ENCODE measurements at places on chromosomes 12 and 14.

- no peak for DNase-seq
These were observed 8.9 kb downstream of the MYO1H start for GRCh38 chr12:109356577-109356976.

- no peak for DNase-seq
These were observed at the start of gene BDKRB2 for GRCh38 chr14:96204151-96205058. Gene BDKRB2 (plus strand): TSS chr14:96204839. CDS start chr14:96237108, 32,269 bp downstream.

GRCh38 chr14:57486767-57487379, 6.8 kb downstream of the CCDC198 start:
- DNase-seq, result no peak

GRCh38 chr14:101520621-101521472, 40.4 kb upstream of the DIO3 start:
- DNase-seq, result no peak

- no peak for DNase-seq
These were observed 88.9 kb downstream of the ATP2B1 start for GRCh38 chr12:89619764-89620163.

- DNase-seq, result no peak
These were observed 15.7 kb upstream of the FAM222A start for GRCh38 chr12:109697877-109698468.

DNA sequence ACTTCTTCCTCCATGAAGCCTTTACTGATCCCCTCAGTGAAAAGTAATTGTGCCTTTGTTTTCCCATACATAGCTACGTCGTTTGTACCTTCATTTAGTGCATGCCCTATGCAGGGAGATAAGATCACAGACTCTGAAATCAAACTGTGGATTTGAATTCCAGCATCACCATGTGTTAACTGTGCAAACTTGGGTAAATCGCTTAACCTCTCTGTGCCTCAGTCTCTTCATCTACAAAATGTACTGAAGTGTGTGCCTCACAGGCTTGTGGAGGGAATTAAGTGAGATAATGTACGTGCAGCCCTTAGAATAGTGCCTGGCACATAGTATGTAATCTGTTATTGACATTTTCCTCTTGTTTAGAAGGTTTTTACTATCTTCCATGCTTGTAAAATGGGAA, 4.1 kb downstream of the CMAS start:
- DNase-seq, result no peak

GRCh38 chr12:29673346-29673745, 110.4 kb downstream of the TMTC1 start:
- no peak for DNase-seq
